ENCODE measurements at places on chromosomes 1 and 21.

GRCh38 chr1:41983451-41983850 lies 64.7 kb upstream of the HIVEP3 start:
- DNase-seq: no peak

GRCh38 chr1:145806408-145806807 lies 17.5 kb downstream of the RNF115 start:
- no peak for DNase-seq

DNA sequence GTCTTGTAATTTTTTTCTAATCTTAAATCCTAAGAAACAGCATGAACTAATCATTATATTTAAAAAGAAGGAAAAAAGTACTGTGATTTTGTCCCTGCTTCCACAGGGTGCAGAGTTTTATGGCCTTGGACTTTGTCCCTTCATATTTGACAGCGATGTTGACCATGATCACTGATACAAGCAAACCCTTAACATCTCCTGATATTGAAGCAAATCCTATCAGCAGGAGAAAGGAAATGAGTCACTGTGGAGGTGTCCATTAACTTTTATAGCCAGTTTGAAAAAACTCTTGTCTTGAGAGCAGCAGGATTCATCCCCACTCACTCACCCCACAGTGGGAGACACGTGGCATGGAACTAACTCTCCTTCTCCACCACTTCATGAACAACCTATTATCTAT lies 5.1 kb upstream of the REG4 start:
- no peak for DNase-seq

DNA sequence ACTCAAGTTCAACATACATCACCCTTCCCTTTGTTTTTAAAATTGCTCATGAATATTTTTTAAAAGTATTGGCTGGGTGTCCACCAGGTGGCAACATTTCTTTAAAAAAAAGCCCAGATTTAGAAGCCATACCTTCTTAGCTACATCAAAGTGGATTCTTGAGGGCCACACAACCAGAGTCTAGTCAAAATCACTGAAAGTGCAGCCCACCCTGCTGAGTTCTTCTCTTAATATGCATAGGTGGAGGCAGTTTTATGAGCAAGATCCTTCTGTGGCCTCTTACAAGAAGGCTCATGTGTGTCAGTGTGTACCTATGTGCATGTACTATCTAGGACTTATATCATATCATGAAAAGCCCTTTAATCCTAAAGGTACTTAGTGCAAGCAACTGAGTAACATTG lies 16.9 kb upstream of the GNG12 start:
- DNase-seq: peak; percentile 21

DNA sequence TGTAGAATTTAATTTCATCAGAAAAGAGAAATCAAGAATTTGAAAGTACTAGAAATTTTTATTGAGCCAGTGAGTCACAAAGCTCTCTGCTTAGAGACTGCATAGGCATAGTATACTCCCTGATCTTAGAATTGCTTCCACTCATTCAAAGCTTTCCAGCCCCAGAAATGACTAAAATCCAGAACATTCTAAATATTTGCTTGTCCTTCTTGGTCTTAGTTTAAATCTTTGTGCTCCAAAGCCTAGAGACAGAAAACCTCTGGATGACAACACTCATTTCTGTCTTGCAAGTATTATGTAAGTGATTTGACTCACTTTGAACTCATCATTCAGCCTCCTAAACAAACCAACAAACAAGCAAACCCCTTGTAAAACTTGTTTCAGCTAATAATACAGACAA lies 74.2 kb downstream of the PTPRC start:
- DNase-seq: no peak

GRCh38 chr1:33706634-33707255 lies 157.1 kb upstream of the HMGB4 start:
- no peak for DNase-seq

DNA sequence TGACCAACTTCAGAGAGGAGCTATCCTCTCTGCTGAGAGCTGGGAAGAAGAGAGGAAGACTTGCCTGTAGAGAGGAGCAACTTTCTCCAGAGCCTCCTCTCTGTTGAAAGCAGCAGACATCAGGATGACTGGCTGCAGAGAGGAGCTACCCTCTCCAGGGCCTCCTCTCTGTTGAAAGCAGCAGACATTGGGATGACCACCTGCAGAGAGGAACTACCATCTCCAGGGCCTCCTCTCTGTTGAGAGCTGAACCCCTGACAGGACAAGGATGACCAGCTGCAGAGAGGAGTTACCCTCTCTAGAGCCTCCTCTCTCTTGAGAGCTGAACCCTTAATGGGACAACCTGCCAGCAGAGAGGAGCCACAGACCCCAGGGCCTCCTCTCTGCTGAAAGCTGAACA lies 83.0 kb upstream of the GJB5 start:
- no peak for DNase-seq

GRCh38 chr21:40595806-40596205 lies 251.2 kb downstream of the DSCAM start:
- no peak for DNase-seq

GRCh38 chr1:172184506-172185191 lies 235.8 kb upstream of the C1orf105 start:
- DNase-seq: no peak

DNA sequence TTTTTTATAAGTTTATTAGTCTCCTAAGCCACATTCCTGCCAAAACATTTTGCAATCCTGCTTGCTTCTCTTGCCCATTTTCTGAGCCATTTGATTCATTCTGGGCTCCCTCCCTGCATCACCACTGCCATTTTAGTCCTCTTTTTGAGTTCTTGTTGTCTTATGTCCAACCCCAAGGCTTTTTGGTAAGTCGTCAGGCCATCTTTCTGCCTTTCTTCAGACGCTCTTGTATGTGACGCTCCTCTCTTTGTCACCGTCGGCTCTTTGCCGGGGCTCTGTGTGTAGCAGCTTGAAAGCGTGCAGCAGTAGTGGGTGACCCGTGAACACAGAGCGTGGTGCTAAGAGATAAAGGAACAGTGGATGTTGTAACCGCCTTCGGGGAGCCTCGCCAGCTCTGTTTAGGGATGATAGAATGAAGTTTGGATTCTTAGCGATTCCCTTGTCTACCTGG lies 14.6 kb downstream of the HUNK start:
- no peak for DNase-seq

GRCh38 chr1:240338837-240339236 lies 247.2 kb downstream of the FMN2 start:
- no peak for DNase-seq

- DNase-seq: no peak
Measured at GRCh38 chr1:164759144-164759920, 200.3 kb downstream of the PBX1 start.

GRCh38 chr21:26818906-26819305 lies 26.3 kb downstream of the ADAMTS1 start:
- DNase-seq: no peak

- DNase-seq: no peak
Measured at GRCh38 chr1:211833174-211833820, 2.7 kb upstream of the LPGAT1 start.

DNA sequence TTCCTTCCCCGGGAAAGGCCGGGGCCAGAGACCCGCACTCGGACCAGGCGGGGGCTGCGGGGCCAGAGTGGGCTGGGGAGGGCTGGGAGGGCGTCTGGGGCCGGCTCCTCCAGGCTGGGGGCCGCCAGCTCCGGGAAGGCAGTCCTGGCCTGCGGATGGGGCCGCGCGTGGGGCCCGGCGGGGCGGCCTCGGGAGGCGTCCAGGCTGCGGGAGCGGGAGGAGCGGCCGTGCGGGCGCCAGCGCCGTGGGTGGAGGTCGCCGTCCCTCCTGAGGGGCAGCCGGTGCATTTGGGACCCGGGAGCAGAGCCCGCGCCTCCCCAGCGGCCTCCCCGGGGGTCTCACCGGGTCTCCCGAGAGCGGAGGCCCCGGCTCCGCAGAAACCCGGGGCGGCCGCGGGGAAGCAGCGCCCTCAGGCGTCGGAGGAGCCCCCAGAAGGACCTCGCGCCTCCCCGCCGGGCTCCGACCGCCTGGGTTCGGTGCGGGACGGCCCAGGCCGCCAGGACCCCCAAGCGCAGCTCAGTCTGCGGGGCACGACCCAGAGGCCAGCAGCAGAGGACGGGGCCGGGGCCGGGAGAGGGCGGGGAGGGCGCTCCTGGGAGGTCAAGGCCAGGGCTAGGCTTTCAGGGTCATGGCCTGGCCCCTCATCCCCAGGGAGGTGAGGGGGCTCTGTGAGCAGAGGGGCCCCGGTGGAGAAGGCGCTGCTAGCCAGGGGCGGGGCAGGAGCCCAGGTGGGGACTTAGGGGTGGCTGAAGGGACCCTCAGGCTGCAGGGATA lies 7.2 kb upstream of the SLX9 start:
- no peak for DNase-seq

DNA sequence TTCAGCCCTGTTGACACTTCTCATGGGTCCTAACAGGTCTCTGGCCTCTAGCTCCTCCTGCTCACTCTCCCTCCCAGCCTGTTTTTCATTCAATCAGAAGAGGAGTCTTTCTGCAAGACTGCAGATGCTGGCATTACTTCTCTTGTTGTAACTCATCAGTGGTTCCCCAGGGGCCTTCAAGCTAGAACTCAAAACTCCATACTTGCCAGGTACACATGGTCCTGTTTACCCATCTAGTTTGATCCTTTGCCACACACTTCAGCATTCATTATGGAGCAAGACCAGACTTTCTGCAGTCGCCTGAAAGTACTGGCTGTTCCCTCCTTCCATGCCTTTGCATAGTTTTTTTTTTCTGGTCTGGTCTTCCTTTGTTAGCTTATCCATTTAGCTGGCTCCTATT lies 47.9 kb downstream of the SERBP1 start:
- no peak for DNase-seq

DNA sequence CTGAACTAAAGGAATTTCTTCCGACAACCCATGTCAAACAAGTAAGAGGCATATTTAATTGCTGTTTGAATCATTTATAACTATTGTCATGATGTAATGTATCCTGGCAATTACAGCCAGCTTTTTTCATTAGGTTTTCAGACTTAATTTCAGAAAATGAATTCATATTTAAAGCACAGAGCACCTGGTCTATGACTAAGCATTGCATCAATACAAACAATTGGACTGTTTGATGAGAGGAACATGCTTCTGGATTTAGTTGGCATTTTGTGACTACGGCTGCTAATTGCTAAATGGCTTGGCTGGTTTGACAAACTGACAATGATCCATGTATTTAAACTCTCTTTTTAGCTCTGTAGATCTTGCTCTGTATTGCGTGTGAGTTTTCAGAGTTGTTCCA lies 853.4 kb downstream of the NCAM2 start:
- DNase-seq: no peak

DNA sequence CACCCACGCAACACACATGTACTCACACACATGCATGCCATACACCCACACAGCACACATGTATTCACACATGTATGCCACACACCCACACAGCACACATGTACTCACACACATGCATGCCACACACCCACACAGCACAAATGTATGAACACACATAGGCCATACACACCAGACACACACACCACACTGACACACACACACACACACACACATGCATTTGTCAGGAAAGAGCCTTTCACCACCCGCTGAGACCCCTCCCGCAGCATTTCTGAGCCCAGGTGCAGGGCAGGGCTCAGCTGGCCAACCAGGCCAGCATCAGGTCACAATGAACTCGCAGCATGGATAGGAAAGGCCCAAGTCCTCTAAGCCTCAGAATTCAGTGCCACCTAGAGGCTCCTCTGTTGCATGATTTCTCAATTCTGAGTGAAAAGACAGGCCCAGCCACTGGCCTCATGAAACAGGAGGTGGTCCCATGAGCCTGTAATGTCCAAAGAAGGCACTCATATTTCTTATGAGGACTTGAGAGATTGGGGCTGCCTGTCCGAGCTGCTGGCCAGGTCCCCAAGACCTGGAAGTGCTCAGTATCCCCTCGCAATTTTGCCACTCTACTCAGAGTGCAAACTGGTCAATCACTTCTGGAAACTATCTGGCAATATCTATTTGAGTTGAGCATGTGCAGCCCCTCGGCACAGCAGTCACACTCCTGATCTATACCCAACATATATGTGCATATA lies 57.3 kb downstream of the PSMG1 start:
- peak; percentile 80 for DNase-seq

GRCh38 chr1:205225901-205226765 lies 1.6 kb upstream of the TMCC2 start:
- DNase-seq: no peak

DNA sequence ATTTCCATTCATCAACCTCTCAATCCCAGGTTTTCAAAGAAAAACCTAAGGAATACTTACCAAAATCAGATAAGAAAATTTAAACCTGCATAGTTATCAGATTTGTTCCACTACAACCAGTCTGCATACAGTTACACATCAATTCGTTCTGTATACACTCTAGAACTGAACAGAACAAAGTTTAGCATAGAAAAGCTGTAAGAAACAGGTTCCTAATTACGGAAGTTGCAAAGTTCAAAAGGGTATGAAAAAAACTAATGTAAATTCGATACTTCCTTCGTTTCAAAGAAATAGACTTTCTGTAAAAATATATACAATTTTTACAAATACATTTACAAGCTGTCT lies 3.1 kb downstream of the MCL1 start:
- DNase-seq: peak; percentile 17

DNA sequence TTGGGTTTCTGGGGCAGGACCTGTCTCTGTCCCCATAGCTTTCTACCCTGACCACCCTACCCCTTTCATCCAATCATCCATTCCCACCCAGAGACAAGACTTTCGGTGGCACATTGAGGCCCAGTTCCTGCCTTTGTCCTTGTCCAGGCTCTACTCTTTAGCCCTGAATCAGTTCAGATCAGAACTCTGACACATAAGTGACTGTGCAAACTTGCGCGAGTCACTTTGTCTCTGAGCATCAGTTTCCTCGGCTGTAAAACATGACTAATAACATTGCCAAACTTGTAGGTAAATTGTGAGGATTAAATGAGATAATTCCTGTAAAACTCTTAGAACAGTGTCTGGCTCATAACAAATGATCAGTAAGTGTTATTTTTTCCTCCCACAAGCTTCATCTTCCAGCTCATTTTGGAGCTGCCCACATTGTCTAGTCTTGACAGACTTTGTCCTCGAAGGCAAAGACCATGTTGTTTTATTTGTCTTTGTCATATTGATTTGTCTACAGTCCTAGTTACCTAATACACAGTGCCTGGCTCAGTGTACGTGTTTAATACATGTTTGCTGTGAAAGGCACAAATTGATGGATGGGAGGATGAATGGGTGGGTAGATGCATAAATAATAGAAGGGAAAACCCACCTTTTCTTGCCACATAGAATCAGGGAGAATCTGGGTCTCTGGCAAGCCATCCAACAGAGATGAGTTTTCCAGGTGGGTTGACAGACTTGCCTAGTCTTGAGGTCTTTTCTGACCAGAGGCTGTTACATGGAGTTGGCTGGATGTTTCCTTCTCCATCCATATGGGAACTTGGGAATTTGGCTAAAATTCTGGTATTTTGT lies 262.9 kb downstream of the OMA1 start:
- no peak for DNase-seq

- DNase-seq: no peak
Measured at GRCh38 chr1:53342735-53343470, 15.0 kb upstream of the LRP8 start.

GRCh38 chr1:53380296-53380695 lies 52.4 kb upstream of the LRP8 start:
- DNase-seq: no peak

- no peak for DNase-seq
Measured at GRCh38 chr1:3482378-3482849, 27.9 kb downstream of the ARHGEF16 start.

- no peak for DNase-seq
Measured at GRCh38 chr1:54287801-54288211, 87.8 kb downstream of the MRPL37 start.

Data from AML-193 (cell line).